ENCODE measurements at places on chromosomes 7 and 10. TPM values are rescaled to one million over a fixed set of nuclear protein-coding genes. Genes with fewer than 3 reads are reported as not detected.

Gene GPR15LG
- total RNA-seq = not detected

Gene MMP21
- 0.24 TPM for total RNA-seq

Gene TMEM273
- total RNA-seq = 11.2 TPM

Gene PTN
- total RNA-seq = not detected

Gene GSTK1
- 327 TPM for total RNA-seq

Gene FOXI2
- total RNA-seq = not detected

Gene ABCC2
- total RNA-seq = 2.2 TPM

Gene STEAP1
- total RNA-seq = 2.4 TPM

Gene TAS2R39
- total RNA-seq = not detected

Gene POU6F2
- total RNA-seq = 0.12 TPM

Gene FAS
- 87.8 TPM for total RNA-seq

Gene SUN3
- not detected for total RNA-seq

Gene SGCE
- 0.46 TPM for total RNA-seq

Gene NOS3
- 10.5 TPM for total RNA-seq

Gene STEAP4
- total RNA-seq = not detected

Gene MRC1
- total RNA-seq = not detected
